ENCODE measurements at places on chromosomes 1 and 21.
A peak's percentile ranks its signal among the peaks of the same experiment; 100 is the strongest.

GRCh38 chr21:31554511-31555022 is 104.9 kb upstream of the SOD1 start:
- DNase-seq = peak; percentile 45

- DNase-seq = no peak
Measured at GRCh38 chr1:2567083-2567679, 11.0 kb downstream of the TNFRSF14 start.

- DNase-seq = peak; percentile 69
Measured at GRCh38 chr1:44217809-44218410, 4.6 kb downstream of the DMAP1 start.

- DNase-seq = peak; percentile 59
Measured at GRCh38 chr1:29166291-29166878, 15.3 kb downstream of the SRSF4 start.

DNA sequence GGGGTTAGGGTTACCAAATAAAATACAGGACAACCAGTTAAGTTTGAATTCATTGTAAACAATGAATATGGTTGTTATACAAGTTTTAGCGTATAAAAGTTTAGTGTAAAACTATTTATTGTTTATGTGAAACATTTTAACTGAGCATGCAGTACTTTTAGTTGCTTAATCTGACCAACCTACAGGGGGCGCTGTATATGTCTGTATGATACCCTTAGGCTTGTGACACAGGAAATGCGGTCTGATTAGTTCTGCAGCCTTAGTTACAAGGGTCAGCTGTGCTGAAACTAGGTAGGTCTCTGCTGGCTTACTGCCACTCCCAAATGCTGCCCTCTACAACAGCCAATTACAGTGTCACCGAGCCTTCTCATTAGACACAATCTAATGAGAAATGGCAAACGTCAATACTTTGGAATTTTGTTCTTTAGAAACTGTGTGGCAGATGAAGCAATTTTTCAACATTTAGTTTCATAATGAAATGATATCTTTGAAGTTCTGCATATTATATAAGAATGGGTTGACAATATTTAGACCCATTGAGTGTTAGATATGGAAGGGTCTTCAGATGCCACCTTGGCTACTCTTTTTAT is 56.2 kb downstream of the NTNG1 start:
- DNase-seq = peak; percentile 52

DNA sequence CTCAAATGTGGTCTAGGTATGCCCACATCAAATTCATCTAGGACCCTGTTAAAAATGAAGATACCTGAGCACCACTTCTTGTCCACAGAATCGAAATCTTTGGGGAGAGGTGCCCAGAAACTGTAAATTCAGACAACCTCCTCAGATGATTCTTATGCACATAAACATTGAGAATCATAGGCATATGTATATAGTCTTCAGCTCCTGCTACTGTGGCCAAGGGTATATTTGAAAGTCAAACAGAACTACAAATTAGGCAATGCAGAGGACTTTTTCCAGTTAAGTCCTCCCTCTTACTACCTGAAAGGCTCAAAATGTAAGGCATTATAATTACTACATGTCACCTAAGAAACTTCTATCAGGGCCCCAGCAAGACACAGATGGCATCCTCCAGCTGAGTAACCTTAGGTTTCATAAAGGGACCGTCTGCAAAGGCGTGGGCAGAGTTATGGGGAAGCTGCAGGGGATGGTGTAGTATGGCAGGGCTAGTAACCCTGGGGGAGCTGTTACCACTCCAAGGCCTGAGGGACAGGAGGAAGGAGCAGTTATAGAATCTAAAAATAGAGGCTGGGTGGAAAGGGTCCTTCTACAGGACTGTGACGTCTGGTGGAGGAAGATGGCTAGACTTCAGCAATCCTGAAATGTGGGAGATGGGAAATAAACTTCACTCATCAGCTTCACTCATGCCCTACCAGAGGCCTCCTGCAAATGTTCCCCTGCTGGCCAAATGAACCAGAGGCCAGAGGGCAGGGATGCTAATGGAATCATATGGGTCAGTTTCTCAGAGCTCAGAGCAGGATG is 46.3 kb downstream of the DAB1 start:
- no peak for DNase-seq

GRCh38 chr1:197388801-197389200 is 120.7 kb downstream of the CRB1 start:
- DNase-seq = no peak

- DNase-seq = no peak
Measured at GRCh38 chr1:6222636-6223035, 13.1 kb downstream of the ICMT start.

GRCh38 chr1:163365186-163365585 is 43.4 kb downstream of the NUF2 start:
- DNase-seq = no peak

DNA sequence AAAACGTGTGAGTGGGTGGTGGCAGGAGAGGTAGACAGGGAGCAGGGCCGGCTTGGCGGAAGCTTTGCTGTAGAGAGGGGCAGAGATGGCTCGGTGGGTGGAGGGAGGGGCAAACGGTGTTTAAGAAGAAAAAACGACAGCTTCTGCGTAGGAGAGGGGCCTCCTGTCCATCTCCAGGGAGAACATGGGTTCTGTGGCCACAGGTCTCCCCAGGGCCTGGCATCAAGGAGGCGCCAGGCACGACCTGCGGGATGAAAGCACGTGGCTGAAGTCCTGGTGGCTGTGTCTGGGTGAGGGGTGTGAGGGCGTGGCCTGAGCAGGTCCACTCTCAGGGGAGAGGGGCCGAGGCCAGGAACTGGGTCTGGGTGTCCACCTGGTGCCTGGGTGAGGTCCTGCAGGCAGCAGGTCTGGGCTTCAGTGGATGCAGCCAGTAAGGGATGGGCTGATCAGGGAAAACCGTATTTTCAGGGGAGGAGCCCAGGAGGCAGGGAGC is 940 bp upstream of the PRKCZ start:
- peak; percentile 75 for DNase-seq

GRCh38 chr1:67847466-67847865 is 14.2 kb upstream of the GNG12 start:
- DNase-seq = peak; percentile 22

- DNase-seq = no peak
Measured at GRCh38 chr1:45317166-45317565, 9.5 kb upstream of the HPDL start.
